ENCODE measurements at places on chromosomes 4 and X.

DNA sequence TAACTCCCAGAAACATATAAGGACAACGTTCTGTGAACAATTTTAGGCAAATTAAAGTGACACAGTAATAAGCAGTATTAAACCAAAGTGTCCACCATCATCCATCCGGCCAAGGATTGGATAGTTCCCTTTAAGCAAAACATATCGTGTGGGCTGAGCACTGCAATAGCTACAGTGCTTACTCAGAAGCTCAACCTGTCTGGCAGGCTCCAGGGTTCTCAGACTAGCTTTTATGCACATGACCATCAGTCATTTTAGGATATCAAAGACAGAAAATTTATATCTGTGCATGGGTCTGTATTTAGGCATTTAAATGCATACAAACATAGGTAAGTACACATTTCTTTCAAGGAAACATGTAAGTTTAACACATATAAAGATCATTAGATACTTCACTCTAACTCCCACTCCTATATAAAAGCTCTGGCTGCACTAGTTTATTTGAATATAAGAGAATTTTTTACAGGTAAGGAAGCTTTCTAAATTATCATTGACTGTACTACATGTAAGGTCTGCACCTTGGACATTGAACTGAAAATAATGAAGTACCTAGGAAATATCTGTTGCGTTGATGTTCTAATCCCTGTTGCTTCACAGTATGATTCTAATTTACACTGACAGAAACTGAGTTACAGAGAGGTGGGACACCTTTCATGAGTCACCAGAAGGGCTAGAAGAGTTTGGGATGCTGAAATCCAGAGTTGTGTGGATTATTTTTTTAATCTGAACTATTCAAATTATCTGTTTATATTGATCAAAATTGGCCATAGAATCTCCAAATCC, 67.6 kb downstream of the ELOVL6 start:
- DNase-seq = no peak

DNA sequence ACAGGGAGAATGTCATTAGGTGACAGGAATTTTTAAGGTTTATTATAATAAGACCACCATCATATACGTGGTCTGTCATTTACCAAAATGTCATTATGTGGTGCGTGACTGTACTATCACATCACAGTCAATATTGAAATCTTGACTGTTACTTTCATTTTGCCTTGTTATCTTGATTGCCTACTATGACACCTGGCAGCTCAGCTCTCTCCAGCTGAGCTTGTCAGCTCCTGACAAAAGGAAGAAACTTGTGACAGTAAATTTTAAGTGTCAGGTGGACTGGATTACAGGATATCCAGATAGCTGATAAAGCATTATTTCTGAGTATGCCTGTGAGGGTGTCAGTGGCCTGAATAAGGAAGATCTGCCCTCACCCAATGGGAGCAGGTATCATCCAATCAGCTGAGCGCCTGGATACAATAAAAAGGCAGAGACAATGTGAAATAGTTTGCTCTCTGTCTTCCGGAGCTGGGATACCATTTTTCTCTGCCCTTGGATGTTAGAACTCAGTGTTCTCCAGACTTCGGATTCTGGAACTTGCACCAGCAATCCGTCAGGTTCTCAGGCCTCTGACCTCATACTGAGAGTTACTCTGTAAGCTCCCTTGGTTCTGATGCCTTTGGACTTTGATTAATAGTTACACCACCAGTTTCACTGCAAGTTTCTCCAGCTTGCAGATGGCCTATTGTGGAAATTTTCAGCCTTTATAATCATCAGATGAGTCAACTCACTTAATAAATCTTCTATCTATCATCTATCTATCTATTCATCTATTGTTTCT, 1454.7 kb upstream of the IGFBP7 start:
- DNase-seq = no peak

DNA sequence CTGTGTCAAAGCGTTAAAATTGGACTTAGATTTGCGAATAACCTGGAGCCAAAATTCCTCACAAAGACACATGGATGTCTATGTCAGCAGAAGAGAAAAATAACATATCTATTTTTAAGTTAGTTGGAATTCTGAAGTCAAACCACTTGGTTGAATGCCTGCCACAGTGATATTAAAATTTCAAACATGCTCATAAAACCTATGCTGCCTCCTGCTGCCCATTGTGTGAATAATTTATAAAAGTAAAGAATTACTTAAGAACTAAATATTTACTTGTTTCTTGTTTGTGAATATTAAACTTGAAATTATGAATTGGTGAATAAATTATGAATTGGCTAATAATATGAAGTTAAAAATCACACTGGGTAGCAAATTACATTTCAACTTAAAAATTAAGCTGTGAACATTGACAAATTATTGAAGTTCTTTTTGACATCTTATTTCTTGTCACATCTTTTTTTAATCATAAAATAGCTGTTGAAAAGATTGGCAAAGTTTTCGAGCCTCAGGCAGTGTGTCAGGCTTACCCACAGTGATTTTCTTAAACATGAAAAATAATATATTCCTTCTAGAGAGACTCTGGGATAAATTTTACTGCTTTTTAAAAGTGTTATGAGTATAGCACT, 35.4 kb downstream of the FABP2 start:
- DNase-seq = no peak

GRCh38 chr4:89894649-89895550, at the start of gene MMRN1:
MMRN1 (plus strand) TSS chr4:89894854; CDS start chr4:89894972, 118 bp downstream.
- no peak for DNase-seq

DNA sequence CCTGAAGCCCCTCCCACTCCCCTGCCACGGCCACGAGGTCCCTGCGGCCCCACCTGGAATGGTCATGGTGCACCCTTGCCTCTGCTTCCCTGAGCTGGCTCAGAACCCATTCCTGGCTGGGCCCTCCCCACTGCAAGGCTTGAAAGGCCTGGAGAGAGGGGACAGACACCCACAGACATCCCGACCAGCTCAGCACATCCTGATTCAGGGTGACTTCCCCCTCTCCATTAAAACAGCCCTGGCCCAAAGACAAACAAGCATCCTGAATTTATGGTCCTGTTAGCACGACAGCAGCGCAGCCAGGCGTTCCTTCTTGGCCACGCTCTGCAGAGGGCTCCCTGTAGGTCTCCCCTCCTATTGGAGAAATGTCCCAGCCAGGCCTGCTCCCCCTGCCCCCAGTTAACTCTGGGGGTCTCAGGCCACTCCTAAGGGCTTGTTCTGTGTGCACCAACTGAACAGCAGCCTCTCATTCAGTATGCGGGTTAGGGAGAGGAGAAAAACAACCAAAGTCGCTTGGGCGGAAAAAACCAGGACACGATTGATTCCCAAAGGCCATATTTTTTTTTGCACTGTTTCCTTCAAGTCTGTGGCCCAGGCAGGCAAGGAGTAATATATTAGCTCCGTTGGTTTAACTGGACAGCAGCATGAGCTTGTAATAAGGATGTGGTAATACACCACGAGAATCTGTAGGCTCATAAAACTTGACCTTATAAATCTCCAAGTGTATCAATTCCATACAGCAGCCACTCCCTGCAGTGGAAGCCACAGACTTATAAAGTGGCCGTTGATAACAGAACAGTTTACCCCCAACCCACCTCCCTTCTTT, 106.7 kb upstream of the MSX1 start:
- DNase-seq = no peak
